ENCODE measurements at places on chromosomes 1 and 21. TPM values are rescaled to one million over a fixed set of nuclear protein-coding genes. Genes with fewer than 3 reads are reported as not detected.
A peak's percentile ranks its signal among the peaks of the same experiment; 100 is the strongest.

- DNase-seq, result no peak
These were observed 20.7 kb downstream of the ZNF695 start for GRCh38 chr1:246987083-246987690.

- peak; percentile 56 for DNase-seq
These were observed 8.8 kb downstream of the HMGB4 start for GRCh38 chr1:33872683-33873082.

Gene APOBEC4
- total RNA-seq, result not detected

Gene AMPD1
- not detected for total RNA-seq

Gene PRR9
- 2.0 TPM for total RNA-seq

All from HT1080 (cell line).